ENCODE measurements at places on chromosomes 5 and 9.

GRCh38 chr9:89246840-89247239 lies 64.2 kb upstream of the CKS2 start:
- no peak for DNase-seq

DNA sequence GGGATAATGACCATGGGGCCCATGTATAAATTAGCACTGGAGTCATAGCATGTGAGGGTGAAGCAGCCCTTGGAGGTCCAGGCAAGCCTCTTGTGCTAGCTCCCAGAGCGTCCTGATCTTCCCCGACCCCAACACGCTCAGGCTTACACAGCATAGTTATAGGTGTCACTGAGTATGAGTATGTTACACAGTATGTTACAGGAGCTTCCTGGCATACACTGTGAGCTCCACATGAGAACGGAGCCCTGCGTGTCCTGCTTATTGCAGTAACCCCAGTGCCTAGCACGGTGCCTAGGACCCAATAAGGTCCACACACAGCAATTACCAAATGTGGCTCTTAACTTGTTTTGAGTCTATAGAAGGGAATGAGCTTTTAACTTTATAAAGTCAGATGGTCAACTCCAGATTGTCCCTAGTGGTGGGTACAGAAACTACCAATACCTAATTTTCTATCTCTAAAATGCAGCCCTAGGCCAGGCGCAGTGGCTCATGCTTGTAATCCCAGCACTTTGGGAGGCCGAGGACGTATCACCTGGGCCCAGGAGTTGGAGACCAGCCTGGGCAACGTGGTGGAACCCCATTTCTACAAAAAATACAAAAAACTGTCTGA lies 64.1 kb downstream of the PLAC8L1 start:
- DNase-seq: peak; percentile 20

- DNase-seq: no peak
Observed at GRCh38 chr5:141303756-141304155, at the start of gene SLC25A2. Gene SLC25A2, minus strand, starts transcription at chr5:141304049. Its CDS starts 184 bp downstream, at chr5:141303865.

- peak; percentile 80 for DNase-seq
Observed at GRCh38 chr5:151770383-151771258, 1.1 kb upstream of the G3BP1 start.

DNA sequence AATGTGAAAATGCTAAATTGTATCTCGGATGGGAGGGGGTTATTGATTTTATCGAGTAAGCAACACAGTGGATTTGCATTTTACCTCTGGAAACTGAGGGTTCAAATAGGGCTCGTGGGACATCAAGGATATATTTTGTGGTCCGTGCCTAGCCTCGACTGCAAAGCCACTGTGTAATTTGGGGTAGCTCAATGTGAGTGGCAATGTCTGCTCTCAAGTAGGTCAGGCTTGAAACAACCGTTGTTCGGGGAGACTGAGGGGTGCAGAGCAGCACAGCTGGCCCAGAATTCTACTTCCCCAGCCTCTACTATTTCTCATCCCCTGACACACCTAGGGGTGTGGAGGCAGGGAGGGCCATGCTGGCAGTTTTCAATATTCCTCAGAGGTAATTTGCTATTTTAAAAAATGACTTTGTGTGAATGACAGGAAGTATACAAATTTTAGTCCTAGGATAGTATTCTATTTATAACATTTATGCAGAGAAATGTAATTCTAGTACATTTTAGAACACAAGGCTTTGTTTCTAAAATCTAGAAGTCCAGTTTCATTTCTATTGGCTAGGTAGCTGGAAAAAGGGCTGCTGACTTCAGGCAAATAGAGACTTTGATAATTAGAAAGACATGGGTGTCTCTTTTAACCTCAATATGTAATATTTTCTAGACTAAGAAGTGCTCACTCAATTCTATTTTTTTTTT lies 1.4 kb upstream of the DAB2 start:
- DNase-seq: no peak

DNA sequence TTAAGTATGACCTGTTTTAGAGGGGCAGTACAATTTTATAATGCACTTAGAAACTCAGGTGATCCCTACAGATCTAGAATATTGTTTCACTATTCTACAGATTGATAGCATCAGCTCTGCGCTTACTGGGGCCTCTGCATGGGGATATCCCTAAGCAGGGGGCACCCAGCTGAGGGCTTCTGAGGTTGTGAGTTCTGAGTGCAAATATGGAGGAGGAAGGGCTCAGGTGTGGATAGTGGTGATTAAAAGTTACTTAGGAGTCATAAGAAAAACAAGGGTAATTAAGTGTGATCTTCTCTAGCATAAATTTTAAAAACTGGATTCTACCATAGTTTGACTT lies 274.4 kb downstream of the EFNA5 start:
- DNase-seq: no peak

GRCh38 chr5:103389357-103389756 lies 130.8 kb downstream of the MACIR start:
- no peak for DNase-seq

- no peak for DNase-seq
Observed at GRCh38 chr5:90939211-90939610, 380.6 kb downstream of the ADGRV1 start.

GRCh38 chr5:72552041-72552557 lies 44.9 kb upstream of the ZNF366 start:
- no peak for DNase-seq

DNA sequence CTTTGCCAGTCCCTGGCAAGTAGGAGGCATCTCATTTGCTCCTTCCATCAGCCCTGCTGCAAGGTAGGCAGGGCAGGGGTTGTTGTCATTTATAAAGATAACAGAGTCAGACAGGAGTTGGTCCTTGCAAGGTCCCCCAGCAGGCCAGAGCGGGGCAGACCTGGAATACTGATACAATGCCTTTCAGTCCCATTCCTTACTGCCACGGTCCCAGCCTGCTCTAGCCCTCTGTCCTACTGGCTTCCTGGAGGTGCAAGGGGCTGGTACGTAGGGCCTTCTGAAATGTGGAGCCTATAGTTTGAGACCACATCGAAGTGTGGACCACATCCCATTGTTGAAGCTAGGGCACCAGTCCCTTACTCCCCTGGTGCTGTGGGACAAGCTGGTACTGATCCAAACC lies 42.8 kb upstream of the PITX1 start:
- no peak for DNase-seq

Data from RPMI8226 (cell line).